Fibroblast of skin of left biceps (primary cell): ENCODE measurements at places on chromosomes 12 and 14.

DNA sequence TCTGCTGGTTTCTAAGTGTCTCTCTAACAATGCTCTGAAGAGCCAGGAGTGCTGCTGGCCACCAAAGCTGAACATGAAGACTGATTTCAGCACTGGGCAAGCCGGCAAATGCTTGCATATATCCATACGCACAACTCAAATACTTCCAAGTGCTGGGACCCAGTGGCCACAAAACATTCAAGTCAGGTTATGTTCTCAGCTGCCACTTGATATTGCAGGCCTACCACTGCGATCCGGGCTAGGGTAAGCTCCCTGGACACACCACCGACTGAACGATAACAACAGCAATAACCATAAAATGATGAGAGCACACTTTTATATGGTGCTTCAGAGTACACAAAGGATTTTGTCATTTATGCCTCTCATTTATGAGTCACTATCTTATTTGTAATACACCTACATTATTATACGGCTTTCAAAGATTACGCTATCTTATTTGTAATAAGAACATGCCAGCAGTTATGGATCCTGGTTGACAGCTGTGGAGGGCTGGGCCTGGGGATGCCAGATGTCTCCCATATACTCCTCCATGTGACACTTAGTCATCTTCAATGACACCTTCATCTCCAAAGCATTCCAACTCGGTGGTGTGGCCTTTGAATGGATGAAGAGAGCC is 35.5 kb downstream of the CRACR2A start:
- no peak for DNase-seq

- no peak for DNase-seq
Observed at GRCh38 chr14:69696204-69696527, 70.8 kb upstream of the SRSF5 start.

GRCh38 chr14:76812422-76813383 is at the start of gene ANGEL1:
ANGEL1 (minus strand) TSS chr14:76812882; CDS start chr14:76812827, 55 bp downstream.
- peak; percentile 82 for DNase-seq

DNA sequence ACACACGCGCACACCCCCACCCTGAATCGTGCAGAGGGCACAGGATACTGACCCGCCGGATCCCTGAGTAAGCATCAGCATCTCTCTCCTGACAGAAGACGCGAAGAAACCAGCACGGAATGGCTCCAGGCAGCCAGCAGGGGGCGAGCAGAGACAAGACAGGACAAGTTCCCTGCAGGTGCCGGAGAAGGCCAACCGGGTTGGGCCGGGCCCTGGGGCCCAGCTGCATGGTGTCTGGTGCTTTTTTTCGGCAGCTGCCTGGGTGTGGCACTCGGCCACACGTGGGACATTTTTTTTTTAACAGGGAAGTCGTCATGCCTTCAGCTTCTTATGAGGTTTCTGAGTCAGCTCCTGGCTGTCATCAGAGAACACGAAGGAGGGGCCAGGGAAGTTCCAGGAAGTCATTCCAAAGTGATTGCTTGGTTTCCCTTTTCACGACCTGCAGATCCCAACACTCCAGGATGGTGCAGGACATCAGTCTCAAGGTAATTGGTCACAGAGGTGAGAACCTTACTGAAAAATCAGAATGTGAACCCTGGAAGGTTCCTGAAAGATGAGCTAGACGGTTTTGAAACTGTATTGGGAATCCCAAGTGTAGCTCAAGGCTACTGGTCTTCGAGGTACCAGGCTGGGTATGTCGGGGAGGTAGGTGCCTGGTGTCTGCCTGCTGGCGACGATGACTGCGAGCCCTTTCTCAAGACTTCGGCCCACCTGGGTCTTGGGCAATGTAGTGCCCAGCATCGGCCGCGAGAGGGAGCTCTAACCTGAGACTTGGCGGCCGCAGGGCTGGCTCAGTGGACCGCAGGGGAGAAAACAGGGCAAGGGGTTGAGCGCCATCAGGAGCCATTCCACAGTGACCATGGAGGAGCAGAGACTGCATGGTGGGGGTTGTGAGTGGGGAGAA is 190.8 kb upstream of the PRMT8 start:
- DNase-seq = peak; percentile 69

- DNase-seq = no peak
Observed at GRCh38 chr14:100867631-100868315, 35.7 kb downstream of the RTL1 start.

DNA sequence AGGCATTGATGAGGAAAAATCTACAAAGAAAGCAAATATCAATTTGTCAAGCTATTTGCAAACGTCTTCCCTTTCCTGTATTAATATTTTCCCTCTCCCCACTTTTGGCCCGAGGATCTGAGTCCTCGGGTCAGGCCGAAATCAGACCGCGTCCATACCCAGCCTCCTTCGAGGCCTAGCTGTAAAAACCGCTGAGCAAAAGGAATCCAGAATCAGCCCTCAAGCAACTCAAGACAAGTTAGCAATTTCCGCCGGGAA is 353 bp upstream of the MAPK1IP1L start:
- no peak for DNase-seq

GRCh38 chr14:104895786-104896661 is 28.7 kb upstream of the PLD4 start:
- no peak for DNase-seq

DNA sequence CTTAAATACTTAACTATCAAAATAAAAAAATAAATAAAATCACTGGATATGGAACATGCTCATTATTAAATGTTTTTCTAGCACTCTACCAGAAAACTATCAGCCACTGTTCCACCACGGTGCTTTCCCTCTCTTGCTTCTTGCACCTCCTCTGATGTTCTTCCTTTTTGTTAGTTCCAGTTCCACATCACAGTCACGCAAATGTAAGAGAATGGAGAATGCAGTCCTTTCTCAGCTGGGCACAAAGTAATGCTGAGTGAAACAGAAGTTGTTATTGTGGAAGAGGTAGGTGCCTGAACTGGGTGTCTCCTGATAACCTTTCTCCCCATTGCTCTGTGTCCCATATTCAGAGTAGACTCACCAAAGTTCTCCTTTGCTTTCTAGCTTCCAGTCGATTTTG is 1116.9 kb upstream of the TMEM132C start:
- DNase-seq = no peak

- no peak for DNase-seq
Observed at GRCh38 chr12:125861299-125862281, 796.4 kb downstream of the AACS start.

DNA sequence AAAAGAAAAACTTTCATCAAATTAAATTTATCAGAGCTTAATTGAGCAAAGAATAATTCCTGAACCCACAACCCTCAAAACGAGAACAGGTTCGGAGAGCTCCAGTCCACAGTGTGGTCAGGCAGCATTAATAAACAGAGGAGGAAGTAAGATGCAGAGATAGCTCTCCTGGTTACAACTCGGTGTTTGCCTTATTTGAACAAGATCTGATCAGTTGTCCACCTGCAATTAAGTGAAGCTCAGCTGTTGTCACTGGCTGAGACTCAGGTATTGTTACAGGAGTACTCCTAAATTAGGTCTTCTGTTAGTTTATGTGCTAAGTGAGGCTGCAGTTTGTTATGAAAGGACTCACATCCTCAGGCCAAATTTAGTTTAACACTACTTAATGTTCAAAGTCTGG is 451.4 kb upstream of the PDE3A start:
- DNase-seq = no peak

- DNase-seq = no peak
Observed at GRCh38 chr14:69879175-69880043, at the start of gene SMOC1. SMOC1 (plus strand) TSS chr14:69879416; CDS start chr14:69879679, 263 bp downstream.

GRCh38 chr12:56162468-56163290 is 4.5 kb downstream of the MYL6 start:
- no peak for DNase-seq

DNA sequence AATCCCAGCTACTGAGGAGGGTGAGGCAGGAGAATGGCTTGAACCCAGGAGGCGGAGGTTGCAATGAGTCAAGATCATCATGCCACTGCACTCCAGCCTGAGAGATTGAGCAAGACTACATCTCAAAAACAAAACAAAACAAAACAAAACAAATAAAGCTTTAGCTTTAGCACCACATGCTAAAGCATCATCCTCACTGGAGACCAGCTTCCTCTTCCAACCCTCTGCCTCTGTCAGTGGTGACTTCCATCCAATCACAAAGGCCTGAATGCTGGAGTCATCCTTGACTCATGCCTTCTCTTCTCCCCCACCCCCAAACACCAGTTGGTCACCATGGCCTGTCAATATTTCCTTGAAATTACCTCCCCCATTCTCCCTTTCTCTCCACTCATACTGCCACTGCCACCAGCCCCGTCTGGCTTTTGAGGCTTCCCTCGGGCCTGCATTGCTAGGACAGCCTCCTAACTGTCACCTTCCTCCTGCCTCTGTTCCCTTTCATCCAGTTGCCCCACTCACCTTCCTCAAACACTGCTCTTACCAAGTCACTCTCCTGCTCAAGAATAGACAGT is 1.4 kb downstream of the ZNF385A start:
- DNase-seq = peak; percentile 43
